ENCODE measurements at places on chromosomes 12 and 14.

GRCh38 chr12:86914721-86915120 lies 658.5 kb upstream of the MGAT4C start:
- DNase-seq: peak; percentile 1

DNA sequence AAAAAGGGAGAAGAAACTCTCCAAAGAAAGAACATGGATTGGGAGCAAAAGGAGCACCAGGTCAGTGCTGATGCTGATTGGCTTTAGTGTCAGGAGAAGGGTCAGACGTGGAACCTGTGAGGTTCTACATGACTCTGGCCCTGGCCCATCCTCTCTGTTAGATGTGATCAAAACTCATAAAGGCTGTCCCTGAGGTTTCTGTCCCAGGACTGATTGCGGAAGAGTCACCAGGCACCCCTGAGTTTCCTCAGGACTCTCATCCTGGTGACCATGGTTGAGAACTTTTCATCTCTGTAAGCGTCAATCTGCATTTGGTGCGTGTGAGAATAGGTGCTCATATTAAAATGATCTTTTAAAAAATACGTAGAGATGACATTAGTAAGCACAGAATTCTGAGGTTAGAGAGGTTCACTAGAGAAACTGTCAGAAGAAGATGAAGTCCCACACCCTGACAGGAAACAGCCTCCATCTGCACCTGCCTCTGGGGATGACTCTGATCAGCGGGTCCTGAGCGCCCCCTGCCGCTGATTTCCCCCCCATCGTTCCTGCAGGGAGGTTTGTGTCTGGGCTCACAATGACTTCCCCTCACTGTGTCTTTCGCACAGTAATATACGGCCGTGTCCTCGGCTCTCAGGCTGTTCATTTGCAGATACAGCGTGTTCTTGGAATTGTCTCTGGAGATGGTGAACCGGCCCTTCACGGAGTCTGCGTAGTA lies 741.8 kb downstream of the TMEM121 start:
- no peak for DNase-seq

DNA sequence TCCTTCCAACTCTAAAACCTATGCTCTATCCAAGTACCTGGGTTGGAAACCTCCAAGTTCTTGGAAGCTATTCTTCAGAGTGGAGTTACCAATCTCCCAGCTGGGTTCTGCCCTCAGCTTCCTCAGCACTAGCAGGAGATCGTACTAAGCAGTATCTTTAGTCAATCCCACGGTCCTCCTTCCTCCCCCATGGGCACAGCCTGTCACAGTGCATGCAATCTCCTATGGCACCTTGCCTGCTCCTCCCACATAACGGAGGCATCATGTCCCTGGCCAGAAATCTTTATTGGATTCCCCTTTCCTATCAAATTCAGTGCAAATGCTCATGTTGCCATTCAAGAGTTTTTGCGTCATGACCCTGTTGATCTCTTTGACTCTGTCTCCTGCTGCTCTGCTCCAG lies 5.4 kb upstream of the LPAR5 start:
- no peak for DNase-seq

GRCh38 chr14:54690887-54691286 lies 124.0 kb downstream of the SAMD4A start:
- no peak for DNase-seq

DNA sequence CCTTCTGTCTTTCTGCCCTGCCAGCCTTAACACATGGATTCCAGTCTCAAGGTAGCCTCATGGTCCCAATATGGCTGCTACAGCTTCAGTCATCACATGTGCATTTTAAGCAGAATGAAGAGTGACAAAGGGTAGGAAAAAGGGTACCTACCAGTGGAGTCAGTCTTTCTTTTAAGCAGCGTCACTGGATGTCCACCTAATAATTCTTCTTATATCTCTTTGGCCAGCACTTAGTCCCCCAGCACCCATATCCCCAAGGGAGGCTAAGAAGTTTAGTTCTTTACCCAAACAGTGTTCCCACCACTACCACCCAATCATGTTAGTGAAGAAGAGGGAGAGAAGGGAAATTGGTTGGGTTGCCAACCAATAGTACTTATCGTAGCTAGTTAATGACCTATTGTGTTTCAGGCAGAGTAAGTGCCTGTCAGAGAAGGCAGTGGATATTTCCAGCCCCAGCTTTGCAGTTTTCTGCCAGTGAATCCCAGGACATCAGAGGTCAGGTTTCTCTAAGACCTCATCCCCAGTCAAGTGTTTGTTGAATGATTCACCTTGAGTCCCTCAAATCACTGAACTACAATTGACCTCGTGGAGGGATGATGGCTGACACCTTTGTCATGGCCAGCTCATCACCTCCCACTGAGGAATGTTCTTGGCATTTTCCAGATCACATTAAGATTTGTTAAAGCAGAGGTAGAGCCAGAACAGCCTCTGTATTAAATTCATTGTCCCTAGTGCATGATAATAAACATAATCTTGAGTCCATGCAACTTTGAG lies 250.9 kb upstream of the CRY1 start:
- DNase-seq: no peak

DNA sequence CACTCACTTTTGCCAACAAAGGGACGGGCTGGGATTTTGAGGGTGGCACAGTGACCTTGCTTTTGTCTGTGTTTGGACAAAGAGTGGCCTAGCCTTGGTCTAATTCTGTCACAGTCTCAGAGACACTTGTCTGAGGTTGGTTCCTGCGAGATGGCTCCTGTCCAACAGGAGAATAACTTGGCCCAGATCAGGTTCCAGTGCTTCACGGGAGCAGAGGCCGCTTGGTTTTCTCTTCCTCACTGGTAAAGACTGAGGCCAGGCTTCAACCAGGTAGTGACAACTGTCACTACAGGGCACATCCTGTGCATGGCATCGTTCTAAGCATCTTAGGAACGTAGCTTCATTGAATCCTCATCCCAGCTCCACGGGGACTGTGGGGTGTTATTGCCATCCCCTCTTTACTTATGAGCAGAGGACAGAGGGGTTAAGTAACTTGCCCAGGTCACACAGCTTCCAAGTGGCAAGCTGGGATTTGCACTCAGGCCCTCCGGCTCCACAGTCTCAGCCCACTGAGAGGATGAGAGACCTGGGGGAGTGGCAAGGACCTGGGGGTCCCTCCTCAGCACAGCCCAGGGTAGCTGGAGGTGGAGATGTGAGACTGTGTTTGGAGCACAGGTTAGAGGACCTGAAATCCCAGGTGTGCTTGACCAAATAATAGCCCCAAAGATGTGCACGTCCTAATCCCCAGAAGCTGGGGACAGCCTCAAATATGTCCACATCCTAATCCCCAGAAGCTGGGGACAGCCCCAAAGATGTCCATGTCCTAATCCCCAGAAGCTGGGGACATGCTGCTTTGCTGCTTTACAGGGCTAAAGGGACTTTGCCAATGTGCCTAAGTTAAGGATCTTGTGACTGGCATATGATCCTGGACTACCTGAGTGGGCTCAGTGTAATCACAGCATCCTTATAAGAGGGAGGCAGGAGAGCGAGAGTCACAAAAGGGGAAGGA lies 179.2 kb upstream of the RTL1 start:
- DNase-seq: no peak

GRCh38 chr12:115859231-115859630 lies 418.3 kb downstream of the MED13L start:
- DNase-seq: no peak

DNA sequence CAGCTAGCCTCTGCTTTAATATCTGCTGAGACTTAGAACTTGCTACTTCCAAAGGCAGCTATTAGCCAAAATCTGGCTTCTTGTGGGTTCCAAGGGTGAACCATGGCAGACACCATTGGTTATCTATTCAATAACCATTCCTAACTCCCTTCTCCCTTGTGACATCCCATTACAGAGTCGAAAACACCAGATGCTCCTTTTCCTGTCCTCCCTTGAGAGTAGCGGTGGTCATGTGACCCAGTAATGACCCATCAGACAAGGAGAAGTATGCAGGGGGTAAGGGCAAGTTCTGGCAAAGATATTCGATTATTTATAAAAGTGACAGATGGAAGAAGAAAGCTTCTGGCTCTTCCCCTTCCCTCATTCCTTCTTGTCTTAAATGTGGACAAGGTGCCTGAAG lies 20.1 kb downstream of the TGFB3 start:
- no peak for DNase-seq

DNA sequence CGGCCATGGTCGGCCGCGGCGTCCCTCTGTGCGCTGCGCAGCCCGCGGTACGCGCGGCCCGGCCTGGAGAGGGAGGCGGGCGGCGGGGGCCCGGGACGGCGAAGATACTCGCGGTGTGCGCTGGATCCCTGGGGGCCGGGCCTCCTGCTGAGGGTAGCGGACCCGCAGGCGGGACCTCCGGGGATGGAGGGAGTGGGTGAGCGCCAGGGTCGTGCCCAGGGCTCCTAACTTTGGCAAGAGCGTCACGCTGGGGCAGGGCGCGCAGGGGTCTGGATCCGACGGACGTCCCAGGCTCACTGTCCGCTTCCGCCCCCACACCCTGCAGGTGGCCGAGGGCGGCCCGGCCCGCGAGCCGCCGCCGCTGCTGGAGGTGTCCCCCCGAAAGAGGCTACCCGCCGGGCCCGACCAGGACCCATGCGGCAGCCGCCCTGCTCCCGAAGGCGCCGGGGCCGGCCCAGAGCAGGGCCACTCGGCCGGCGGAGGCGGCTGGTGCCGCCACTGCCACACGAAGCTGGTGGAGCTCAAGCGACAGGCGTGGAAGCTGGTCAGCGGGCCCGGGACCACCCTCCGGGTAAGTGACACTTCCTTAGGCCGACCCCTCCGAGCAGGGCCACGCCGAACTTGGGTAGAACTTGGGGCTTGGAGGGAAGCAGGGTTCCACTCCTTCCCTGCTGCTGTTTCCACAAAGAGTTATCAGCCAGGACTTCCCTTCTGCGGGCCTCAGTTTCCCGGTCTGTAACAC lies 502 bp downstream of the KIF26A start:
- no peak for DNase-seq

- peak; percentile 57 for DNase-seq
Observed at GRCh38 chr14:22572562-22573058, 16.4 kb downstream of the DAD1 start.

GRCh38 chr12:15996254-15996653 lies 85.1 kb downstream of the DERA start:
- no peak for DNase-seq

DNA sequence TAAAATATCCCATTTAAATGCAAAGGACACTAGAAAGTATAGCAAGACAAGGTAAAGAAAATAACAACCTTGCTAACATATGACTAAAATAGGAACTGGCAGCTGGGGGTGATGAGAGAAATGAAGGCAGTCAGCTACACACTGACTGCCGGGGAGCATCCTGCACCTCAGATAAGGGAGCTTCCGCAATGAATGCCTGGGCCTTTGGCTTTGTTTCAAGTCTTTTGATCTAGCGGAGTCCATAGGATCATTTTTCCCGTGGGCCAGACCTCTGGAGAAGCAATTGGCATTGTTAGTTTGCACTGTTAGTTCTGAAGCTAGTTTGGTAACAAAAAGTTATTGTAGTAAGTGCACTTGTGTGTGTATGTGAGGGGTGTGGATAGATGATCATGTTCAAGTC lies 639.9 kb downstream of the DIO2 start:
- no peak for DNase-seq

DNA sequence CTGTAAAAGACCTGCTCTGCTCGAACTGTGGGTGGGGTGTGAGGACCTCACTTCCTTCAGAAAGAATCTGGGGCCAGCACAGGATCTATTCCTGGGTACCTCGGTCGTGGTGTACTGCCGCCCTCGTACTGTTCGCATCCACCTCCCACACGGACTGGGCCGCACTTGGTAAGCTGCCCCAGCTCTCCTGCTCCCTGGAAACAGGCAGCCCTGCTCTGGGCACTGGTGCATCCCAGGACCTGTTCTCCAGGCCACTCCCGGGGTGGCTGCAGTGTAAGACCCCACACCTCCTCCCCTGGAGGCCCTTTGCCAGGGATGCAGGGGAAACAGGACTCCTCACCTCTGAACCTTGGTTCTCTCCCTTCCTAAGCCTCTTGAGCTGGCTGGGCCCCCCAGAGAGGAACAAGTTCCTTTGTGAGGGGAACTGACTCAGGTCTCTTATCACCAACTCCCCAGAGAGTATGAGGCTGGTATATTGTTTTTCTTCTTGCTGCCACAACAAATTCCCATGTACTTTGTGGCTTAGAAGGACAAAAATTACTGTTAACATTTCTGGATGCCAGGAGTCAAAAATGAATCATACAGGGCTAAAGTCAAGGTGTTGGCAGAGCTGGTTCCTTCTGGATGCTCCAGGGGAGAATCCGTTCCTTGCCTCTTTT lies 276.5 kb downstream of the NUAK1 start:
- DNase-seq: no peak

DNA sequence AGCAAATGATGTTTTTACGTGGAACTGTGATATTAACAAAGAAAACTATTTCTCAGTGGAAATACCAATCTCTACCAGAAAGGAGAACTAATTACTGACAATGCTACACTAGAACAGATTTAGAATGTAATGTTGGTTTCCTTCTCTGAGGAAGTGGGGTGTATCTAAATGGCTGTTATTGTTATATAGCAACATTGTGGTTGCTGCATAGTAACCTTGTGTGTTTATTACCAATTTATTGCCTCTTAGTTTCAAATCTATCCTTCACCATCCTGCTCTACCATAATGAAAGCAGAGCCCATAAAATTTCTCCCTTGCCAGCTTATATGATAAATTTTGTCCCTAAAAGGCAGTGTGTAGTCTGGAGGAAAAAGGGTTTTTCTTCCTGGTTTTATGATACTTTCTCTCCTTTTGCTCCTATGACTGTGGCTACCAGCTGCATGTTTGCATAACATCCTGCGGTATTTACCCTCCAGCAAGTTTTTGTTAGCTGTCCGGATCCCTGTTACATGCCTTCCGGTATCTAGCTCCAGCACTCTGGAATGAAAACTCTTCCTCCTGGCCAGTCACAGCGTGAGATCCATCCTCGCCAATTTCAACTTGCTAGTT lies 5.7 kb upstream of the KLRK1 start:
- no peak for DNase-seq

DNA sequence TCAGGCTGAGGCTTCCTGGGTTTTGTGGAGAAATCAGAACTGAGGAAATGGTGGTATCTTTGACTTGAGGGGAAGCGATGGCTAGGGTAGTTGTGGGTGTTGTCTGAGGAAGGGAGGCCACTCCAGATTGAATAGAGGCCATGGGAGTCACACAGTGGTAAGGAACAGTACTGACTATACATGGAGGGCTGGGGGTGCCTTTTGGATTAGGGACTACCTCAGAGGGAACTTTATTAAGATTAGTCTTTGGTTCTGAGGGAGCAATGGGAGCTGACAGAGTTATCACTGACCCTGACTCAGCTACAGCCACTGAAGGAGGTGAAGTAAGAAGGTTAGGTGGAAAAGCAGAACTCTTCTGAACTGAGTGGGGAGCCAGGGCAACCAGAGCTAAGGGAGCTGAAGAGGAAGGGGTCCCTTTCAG lies 4.4 kb downstream of the NACA start:
- DNase-seq: no peak

DNA sequence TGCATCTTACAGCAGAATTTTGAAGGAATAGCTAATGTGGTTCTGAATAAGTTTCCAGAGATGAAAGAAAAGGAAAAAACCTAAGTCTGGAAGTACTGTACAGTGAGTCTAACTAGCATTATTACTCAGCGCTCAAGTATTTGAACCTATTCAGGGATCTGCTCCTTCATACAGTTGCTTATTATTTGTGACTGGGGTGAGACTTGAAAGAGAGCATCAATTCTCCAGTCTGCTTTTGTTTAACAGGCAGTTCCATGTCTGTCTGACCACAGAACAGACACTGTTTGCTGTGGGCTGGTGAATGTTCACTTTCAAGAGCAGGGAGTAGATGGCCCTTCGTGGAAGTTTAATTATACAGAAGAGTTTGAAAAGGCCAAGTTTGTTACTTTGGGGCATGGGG lies 9.3 kb downstream of the ETV6 start:
- no peak for DNase-seq

GRCh38 chr12:116277467-116278278 lies at the start of gene MED13L:
TSS of gene MED13L (minus strand) at chr12:116277693. CDS start at chr12:116277131, 562 bp downstream.
- DNase-seq: no peak
